ENCODE measurements at places on chromosomes 16 and 17. TPM values are rescaled to one million over a fixed set of nuclear protein-coding genes. Genes with fewer than 3 reads are reported as not detected.

Gene KRTAP2-2
- not detected for total RNA-seq

Gene PRKCA
- total RNA-seq, result 33.1 TPM

Gene TEKT1
- 0.04 TPM for total RNA-seq

Gene ALOX12B
- 1.2 TPM for total RNA-seq
